Astrocyte (in vitro differentiated cells and primary cell): ENCODE measurements at places on chromosomes 1 and 21. TPM values are rescaled to one million over a fixed set of nuclear protein-coding genes. Genes with fewer than 3 reads are reported as not detected.

DNA sequence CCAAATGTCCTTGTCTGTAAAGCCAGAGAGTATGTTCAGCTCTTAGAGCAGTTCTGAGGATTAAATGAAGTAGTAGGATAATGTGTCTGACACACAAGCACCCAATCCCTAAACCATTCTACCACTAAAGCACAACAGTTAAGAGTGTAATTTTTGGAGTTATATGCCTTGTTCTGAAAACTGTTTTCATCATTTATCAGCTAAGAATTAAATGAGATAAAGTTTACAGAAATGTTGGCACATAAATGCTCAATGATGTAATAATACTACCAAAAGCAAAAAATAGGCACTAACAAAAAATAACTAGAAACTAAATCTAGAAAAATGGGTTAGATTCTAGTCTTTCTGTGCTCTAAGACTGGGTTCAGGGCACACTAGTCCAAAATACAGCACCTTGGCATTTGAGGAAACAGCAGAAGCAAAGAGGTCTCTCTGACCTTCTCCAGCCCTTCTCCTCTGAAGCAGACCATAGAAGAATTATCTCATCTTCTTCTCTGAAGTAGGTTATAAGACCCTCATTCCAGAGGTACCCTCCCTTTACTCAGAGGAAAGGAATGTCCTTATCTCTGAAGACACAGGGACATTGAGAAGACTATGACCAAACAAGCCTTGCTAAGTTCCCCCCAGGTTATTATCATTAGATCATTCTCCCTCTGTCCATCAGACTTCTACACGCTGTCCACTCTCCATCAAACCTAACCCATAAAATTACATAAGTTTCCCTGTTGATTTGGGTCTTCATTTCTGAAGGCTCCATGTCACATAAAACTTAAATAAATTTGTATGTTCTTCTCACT lies 20.6 kb downstream of the ABL2 start:
- DNase-seq, result no peak

DNA sequence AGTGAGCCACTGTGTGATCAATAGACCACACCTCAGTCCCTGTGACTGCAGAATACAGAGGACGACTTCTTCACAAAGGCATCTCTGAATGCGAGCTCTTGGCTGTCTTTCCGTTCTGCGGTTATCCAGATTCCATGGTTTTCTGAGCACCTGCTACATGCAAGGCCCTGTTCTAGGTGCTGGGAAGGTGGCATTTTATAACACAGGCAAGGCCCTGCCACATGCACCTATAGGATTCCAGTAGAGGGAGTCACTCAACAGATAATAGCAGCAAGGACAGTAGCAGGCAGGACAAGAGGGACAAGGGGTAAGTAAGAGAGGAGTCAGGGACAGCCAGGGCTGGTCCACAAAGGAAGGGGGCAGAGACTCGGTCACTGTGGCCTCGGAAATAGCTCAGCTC lies 9.0 kb downstream of the URB1 start:
- DNase-seq, result no peak

The VCAM1 gene
- 3.2 and 4.6 TPM in 2 replicates for total RNA-seq

GRCh38 chr1:151680826-151681225 lies 35.8 kb downstream of the CELF3 start:
- DNase-seq, result peak; percentile 92

DNA sequence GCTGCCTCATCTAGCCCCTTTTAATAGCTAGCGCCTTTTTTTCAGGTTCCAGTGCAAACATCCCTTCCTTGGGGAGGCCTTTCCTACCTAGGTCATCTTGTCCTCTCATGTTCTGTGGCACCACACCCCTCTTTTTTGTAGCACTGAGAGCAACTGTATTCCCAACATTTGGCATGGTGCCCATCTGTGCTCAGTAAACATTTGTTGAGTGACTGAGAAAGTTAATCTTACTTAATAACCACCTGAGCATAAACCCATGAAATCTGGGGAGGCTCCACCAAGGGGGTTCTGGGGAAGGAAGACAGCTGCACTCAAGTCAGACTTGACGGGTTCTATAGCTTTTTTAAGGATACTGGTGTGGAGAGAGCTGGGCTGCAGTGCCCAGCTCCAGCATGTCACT lies 90.0 kb downstream of the NOS1AP start:
- no peak for DNase-seq

GRCh38 chr1:68132426-68133130 lies 82.2 kb upstream of the DIRAS3 start:
- DNase-seq, result no peak

DNA sequence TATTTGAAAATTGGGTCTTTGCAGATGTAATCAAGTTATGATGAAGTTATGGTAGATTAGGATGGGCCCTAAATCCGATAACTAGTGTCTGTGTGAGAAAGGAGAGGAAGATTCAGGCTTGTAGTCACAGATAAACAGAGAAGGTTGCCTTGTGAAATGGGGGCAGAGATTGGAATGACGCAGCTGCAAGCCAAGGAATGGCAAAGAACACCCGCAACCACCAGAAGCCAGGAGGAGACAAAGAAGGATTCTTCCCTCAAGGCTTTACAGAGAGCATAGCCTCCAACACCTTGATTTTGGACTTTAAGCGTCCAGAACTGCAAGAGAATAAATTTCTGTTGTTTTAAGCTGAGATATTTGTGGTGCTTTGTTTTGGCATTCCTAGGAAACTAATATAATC lies 35.4 kb upstream of the COL24A1 start:
- no peak for DNase-seq

GRCh38 chr1:227920896-227921295 lies 26.8 kb downstream of the WNT9A start:
- no peak for DNase-seq

- no peak for DNase-seq
Measured at GRCh38 chr1:209038735-209039134, 544.8 kb upstream of the CAMK1G start.

DNA sequence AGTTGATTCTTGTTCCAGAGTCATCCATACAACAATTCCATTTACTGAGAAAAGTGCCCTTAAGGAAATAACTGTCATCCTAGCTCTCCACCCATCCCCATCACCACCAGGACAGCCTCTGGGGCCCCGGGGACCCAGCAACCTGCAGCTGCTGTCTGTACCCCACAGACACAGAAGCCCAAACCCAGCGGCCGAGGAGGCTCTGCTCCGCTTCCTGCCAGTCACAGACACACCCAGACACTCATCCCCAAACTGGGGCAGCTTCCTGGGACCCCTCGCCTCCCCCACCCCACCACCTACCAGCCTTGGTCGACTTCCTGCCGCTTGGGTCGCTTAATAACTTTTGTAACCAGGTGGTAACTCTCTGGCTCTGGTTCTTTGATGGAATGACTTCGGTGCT lies 121.6 kb upstream of the SLC25A33 start:
- no peak for DNase-seq

The TLCD4 gene
- 0.99 and 1.8 TPM in 2 replicates for total RNA-seq

- DNase-seq, result no peak
Measured at GRCh38 chr1:56355422-56355821, 223.9 kb downstream of the PLPP3 start.

GRCh38 chr1:212892108-212892507 lies 34.0 kb downstream of the FLVCR1 start:
- DNase-seq, result no peak

DNA sequence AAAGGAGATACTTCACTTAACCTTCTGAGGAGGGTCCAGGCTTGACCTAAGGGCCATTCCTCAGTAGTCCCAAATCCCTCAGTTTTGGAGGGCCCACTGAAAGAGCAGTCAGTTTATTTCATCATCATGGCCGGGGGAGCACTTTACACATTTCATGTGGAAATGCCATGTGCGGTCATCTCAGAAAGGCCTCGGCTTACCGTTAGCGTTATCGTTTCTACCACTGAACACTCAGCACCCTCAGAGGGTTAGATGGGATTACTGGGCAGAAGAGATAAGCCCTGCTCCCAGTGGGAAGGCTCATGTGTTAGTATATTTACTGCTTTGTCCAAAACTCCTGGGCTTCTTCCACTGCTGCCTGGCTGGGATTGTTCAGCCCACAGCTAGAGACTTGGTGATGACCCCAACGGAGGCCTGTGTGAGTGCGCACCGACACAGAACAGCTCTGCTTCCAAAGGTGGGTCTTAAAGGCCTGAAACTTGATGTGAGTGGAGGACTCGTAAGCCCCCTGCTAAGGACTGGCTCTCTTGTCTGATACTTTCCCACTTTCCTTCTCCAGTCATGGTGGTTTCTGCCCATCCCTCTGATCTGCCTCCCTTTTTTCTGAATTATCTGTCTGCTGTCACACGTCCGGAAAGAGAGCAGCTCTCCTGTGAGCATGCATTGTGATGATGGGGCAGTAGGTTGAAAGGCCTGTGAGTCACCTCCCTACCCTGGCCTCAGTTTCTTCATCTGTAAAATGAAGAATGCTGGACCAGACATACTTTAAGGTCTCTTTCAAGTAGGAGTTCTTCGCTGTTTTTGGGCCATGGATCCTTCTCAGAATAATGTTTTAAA lies 284.5 kb downstream of the ASTN1 start:
- no peak for DNase-seq

The S100A7A gene
- not detected in 2 replicates for total RNA-seq

GRCh38 chr1:154730986-154731489 lies 123.1 kb upstream of the ADAR start:
- DNase-seq, result peak; percentile 75

The CR1 gene
- total RNA-seq, result 0.09 and 0.14 TPM in 2 replicates

The SELENBP1 gene
- total RNA-seq, result 7.2 and 7.3 TPM in 2 replicates

The NPHS2 gene
- total RNA-seq, result not detected in 2 replicates

GRCh38 chr1:44321466-44321865 lies 33.6 kb downstream of the ERI3 start:
- DNase-seq, result no peak

The ZBTB7B gene
- total RNA-seq, result 46.1 and 47.5 TPM in 2 replicates

DNA sequence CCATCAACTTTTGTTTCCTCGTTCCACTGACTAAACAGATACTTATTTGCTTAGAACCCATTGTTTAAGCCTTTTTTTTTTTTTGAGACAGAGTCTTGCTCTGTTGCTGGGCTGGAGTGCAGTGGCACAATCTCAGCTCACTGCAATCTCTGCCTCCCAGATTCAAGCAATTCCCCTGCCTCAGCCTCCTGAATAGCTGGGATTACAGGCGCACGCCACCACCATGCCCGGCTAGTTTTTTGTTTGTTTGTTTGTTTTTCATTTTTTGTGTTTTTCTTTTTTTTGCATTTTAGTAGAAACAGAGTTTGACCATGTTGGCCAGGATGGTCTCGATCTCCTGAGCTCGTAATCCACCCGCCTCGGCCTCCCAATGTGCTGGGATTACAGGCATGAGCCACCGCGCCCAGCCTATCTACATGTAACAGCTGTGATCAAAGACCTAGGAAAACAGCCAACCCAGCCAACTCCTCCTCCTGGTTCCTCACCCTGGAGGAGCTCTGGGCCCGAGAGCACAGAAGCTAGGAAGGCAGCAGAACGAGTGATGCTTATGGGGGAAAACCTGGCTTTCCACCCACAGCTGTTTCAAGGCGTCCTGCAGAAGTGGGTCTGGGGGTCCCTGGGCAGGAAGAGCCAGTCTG lies 32.9 kb downstream of the KCNN3 start:
- no peak for DNase-seq

DNA sequence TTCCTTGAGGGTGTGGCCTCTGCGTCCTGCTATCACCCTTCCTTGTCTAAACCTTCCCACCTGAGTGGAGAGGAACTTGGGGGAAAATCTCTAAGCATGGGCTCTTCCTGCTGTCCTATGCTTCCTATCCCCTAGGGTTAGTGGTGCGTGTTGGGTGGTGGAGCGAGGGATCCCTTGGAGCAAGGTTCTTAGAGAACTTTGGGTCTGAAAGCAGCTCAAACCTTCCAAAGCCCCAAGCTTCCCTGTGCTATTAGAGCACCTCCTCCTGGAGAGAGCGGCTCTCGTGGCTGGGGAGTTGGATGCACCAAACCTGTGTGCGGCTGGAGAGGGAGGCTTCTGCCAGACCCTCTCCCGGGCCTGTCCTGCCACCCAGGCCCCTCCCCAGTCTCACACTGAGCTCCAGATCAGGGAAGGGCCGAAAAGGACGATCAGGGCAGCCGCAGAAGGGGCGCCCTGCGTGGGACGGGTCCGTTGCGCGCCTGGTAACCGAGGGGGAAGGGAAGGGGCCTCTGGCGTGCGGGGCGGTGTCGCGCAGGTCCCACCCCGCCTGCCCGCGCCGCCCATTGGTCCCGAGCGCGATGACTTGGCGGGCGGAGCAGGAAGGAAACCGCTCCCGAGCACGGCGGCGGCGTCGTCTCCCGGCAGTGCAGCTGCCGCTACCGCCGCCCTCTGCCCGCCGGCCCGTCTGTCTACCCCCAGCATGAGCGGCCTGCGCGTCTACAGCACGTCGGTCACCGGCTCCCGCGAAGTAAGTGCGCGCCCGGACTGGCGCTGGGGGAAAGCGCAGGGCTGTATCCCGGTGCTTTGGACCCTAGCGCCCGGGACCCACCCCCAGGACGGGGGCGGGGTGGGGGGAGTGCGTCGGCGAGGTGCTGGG lies at the start of gene SH3BGRL3:
Gene SH3BGRL3, plus strand, starts transcription at position 631 of the 877 bp plus-strand sequence. Its CDS starts 70 bp downstream, at position 701.
- DNase-seq, result peak; percentile 71
